ENCODE measurements at places on chromosomes 13 and 19.
A peak's percentile ranks its signal among the peaks of the same experiment; 100 is the strongest.

- no peak for DNase-seq
Measured at GRCh38 chr13:84439108-84439507, 556.8 kb upstream of the SLITRK1 start.

GRCh38 chr13:23547000-23547590 lies 23.1 kb upstream of the TNFRSF19 start:
- DNase-seq = no peak

DNA sequence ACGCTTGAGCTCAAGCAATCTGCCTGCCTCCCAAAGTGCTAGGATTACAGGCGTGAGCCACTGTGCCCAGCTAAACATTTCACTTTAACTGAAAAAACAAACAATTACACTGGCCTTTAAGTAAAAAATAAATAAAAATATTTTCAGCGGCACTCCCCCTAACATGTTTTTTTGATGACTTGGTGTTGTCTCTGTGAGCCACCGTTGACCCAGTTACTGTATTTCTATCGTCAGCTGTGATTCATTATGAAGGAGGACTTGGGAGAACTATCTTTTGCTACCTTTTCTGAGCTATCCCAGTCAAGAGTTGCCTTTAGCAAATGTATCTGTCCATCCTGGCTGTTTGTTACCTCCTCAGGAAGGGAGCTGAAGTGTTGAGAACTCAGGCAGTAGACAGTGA lies 18.5 kb upstream of the C19orf33 start:
- DNase-seq = no peak

- no peak for DNase-seq
Measured at GRCh38 chr13:99154064-99154463, 46.6 kb upstream of the UBAC2 start.

DNA sequence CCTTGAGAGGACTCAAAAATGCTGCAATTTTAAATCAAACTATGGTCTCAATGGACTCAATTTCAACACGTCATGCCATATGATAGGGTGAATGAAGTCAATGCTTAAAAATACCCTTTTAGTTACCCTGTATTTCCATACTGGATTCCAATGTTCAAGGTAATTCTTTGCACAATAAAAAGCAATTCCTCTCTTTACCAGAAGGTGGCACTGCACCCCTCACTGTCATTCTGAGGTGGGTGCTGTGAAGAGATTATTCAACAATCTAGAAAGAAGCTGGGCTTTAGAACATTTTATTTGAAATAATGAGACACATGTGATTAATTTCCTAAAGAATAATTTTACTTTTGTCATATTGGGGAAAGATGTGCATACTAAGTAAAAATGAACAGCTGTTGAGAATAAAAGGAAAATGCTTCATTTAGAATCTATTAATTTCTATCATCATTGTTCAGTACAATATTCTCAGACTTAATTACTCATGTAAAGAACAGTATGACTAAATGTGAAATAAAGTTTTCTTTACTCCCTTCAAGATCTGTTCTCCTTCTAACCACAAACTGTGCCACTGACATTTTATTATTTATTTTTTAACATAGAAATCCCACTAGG lies 789.1 kb downstream of the GPC5 start:
- DNase-seq = peak; percentile 8

DNA sequence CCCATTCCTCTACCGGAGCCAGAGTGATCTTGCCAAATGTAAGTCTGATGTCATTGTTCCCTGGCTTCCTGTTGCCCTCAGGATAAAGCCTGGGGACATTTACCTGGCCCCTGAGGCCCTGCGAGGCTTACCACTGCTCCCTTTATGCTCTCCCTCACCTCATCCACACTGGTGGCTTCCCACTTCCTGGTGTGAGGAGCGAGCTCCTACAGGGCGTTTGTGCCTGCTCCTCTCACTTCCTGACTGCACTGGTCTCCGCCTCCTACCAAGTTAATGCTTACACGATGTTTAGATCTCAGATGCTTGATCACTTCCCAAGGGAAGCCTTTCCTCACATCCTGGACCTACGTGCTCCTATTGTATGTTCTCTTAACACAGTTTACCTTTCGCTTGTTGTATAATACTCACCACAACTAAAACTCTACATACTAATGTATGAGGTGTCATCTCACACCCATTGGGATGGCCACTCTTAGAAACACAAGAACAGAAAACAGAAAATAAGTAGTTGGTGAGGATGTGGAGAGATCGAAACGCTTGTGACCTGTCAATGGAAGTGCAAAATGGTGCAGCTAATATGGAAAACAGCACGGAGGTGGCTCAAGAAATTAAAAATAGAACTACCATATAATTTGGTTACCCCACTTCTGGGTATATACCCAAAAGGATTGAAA lies 177.6 kb downstream of the SHISA2 start:
- no peak for DNase-seq

DNA sequence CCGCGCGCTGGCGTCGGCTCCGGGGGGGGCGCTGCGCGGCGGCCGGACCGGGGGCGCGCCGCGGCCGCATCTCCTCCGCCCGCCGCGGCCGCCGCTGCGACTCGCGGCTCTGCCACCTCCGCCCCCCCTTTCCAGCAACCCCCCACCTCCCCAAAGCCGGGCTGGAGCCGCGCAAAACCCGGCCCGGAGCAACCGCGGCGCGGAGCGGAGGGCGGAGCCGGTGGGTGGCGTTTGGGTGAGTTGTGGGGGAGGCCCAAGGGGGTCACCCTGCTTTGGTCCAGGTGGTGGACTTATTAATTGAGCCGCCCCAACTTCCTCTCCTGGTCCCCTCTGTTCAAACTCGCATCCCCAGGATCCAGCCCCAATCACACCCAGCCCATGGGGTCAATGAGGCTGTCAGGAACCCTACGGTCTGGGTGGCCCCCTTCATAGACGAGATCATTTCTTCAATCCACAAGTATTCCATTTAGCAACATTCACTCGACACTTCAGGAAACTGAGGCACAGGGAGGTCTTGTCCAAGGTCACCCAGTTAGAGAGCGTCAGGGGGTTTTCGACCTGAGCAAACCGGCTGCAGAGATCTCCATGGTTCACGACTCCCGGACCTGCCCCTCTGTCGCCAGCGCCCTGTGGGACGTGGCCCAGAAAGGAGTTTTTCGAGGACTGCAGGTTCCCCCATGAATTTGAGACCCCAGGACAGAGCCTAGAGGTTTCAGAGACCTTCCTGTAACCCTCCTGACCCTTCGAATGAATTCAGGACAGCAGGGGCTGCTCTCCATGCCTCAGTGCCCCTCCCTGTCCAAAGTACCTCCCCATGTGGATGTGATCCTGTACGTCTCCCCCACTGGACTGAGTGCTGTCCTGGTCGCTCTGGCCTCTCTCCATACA lies 22.4 kb upstream of the SEMA6B start:
- DNase-seq = peak; percentile 26

DNA sequence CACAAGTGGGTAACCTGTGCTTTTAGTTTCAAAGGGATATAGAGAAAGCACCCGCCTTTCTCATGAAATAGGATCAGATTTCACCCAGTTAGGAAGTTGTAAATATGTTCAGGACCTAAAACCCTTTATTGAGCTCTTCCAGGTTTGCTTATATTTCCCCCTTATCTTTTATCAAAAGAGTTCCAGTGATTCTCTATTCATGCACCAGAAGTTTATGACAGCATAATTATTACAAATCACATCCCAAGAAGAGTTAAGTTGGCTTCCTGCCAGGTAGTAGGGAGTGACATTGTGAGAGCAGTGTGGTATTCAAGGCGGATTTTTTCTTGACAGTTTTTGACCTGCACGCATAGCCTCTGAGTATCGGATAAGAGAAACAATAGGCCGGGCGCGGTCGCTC lies 190.3 kb downstream of the STK24 start:
- DNase-seq = no peak

DNA sequence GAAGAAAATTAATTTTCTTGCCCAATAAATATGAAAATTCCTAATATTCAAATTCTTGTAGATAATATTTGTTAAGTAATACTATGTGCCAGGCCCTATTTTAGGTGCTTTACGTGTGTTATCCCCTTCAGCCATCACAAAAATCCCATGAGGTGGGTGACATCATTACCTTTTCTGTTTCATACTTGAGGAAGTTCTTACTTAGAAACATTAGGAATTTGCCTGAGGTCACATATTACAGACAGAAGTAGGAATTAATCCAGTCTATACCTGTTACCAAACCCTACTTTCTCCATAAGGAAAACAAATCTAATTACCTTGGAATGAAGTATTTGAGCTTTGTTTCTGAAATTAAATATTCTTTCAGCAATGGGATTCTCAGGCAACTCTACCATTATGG lies 336.1 kb downstream of the GPC6 start:
- DNase-seq = no peak

DNA sequence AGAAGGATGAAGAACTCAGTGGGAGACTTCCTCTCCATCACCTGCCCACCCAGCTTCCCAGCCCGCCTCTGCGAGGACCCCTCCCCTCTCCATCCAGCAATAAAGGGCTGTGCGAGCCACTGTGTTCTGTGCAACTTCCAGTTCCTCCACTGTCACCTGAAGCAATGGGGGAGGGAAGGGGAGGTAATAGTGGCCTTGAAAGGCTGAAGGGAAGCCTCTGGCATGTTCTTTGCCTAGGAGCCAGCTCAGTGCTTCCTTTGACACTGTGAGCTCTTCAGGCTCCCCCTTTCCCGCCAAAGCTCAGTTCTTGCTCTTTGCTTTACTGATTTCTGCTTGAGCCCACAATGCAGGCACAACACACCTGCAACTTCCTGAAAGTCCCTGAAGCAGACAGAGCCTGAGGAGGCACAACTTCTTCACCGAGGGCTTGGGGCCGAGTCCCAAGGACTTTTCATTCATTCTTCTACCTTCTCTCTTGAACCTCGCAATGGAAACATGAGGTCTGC lies 73.2 kb upstream of the DOCK9 start:
- no peak for DNase-seq

GRCh38 chr19:28656644-28657043 lies 556.3 kb downstream of the UQCRFS1 start:
- DNase-seq = no peak

DNA sequence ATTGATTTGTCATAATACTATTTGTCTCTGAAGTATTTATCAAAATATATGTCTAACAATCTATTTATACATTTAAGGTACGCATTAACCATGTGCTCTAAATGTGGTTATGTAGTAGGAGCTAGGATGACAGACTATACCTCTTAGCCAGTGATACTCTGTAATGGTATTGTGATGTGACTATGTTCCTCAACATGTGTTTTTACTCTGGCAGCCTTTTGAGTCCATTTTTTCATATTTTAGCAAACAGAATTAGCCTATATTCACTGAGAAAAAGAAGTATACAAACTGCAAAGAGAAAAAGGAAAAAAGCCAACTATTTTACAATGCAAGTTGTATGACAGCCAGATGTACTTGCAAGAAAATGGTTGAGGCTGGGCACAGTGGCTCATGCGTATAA lies 26.7 kb downstream of the MAB21L1 start:
- DNase-seq = no peak

GRCh38 chr19:44607049-44607448 lies 6.3 kb upstream of the IGSF23 start:
- no peak for DNase-seq

GRCh38 chr13:99327126-99327525 lies 19.9 kb upstream of the GPR183 start:
- DNase-seq = no peak

- DNase-seq = no peak
Measured at GRCh38 chr19:1364070-1364704, 19.5 kb upstream of the NDUFS7 start.

DNA sequence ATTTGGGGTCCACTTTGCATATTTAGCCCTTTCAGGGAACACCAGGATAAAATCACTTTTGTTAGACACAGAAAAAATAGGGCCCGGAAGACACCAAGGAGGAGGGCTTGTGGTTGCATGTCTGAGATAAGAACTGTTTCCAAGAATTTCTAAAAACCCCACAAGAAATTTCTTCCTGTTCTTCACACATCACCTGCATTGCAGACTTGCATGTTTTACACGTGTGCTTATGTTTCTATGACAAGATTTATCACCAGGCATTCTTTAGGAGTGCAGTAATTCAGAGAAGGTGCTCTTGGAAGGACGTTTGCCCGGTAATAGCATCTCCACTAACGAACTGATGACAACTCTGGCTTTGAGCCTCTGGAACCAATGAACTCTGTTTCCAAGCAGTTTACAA lies 7.1 kb upstream of the ACTL9 start:
- no peak for DNase-seq

GRCh38 chr13:99434258-99434788 lies 66.9 kb upstream of the TM9SF2 start:
- peak; percentile 78 for DNase-seq

DNA sequence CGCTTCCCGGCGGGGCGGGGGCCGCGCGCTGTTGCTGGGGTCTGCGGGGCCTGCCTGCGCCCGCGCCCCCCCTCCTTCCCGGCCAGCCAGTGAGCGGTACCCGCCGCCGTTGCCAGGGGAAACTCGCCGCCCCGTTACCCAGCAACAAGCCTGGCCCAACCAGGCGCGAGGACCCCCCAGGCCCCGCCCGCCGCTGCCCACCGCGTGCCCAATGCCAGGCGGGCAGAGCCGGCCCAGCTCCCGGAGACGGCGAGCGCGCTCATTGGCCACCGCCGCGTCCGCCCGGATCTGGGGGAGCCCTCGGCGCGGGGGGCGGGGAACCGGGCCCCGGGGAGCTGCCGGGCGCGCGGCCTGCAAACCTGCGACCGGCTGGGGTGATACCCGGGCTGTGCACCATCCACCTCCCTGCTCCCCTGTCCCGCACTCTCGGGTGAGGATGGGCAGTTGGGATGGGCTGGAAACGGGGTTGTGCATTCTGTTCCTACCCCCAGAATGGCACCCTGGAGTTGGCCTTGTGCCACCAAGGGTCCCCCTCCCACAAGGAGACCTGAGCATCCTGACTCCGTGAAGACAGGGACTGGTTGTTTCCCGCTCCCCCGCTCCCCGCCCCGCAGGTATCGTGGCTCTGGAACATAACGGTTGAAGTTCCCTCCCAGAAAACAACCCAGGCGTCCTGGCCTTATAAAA lies 8.8 kb upstream of the BBC3 start:
- peak; percentile 58 for DNase-seq

DNA sequence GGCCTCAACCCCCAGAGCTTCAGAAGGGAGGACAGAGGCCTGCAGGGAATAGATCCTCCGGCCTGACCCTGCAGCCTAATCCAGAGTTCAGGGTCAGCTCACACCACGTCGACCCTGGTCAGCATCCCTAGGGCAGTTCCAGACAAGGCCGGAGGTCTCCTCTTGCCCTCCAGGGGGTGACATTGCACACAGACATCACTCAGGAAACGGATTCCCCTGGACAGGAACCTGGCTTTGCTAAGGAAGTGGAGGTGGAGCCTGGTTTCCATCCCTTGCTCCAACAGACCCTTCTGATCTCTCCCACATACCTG lies 969 bp upstream of the CEACAM5 start:
- no peak for DNase-seq

- DNase-seq = no peak
Measured at GRCh38 chr19:31461814-31462539, 112.7 kb upstream of the TSHZ3 start.

- no peak for DNase-seq
Measured at GRCh38 chr13:75103976-75104375, 378.0 kb downstream of the TBC1D4 start.

GRCh38 chr13:36377826-36378468 lies 31.8 kb upstream of the SPART start:
- no peak for DNase-seq

All from activated naive CD8-positive, alpha-beta T cell treated with anti-CD3 and anti-CD28 coated beads, Interleukin-2, amount 50 U/mL, for 24 hours (primary cell).